ENCODE measurements at places on chromosomes 4 and X.

DNA sequence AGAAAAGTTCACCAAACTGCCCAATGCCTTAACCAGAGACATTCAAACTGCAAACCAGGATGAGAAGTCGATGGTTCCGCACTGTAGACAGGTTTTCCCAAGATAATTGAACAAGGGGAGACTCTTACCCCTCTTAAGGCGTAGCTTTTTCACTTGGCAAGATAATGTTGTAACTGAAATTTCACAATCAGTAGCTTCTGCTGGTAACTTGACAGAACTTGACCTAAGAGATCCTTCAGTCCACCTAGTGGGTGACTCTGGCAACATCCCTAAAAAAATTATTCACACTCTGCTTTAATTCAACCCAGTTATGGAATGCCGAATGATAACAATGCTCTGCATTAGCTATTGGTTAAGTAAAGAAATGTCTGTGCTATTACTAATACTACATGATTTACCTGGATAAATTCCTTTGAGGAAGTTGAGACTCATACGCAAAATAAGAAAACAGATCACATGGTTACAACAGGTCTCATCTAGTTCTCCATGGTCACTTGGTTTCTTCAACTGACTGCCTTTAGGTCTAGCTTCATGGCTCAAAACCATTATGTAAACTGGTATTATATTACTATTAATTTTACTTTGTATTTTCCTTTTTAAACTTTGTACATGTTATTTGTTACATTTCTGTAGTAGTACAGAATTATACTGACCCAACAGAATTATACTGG, 9.1 kb downstream of the ELF2 start:
- DNase-seq = no peak

DNA sequence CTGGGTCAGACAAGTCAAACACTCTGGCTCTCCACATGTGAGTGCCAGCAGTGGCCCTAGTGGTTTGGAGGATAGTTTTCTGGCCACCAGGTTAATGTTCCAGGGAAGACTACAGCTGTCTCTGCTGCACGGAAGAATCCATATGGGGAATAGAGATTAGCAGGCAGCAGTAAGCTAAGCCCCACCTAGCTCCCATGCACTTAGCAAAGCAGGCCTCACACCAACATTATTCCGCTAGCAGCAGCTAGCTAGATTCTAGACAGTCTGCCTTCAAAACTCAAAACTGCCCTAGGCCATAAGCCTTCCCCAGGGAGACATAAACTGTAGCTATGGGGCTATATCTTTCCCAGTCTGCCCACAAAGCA, 203.4 kb downstream of the CHIC1 start:
- no peak for DNase-seq

GRCh38 chr4:33160126-33160525, 2440.0 kb downstream of the PCDH7 start:
- DNase-seq = no peak

GRCh38 chr4:11635342-11635741, 206.6 kb upstream of the HS3ST1 start:
- DNase-seq = no peak

DNA sequence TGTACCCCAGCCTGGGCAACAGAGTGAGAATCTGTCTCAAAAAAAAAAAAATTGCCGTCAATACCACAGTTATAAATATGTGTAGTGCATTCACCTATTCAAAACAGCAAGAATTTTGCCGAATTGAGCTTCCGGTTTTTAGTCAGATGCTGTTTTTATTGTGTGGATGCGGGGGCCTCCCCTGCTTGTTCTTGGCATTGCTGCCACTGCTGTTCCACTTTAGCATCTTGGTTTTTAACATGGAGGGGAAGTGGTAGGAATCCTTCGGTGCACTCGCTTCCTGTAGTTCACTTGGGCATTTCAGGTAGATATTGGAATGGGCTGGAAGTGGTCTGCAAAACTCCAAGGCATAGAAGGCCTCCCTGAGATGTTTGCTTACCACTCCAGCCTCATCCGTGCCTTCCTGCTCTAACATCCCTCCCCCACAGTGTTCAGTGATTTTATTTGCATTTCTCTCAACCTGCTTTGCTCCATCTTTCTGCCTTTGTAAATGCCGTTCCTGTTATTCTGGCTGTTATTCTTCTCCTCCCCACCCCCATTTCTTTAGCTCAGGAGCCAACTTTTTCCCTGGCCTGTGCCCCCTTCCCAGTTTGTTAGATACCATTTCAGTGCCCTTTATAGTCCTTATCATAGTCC, 25.5 kb downstream of the MOB1B start:
- DNase-seq = no peak

- no peak for DNase-seq
These were observed 129.2 kb downstream of the MID1IP1 start for GRCh38 chrX:38930474-38930873.

- DNase-seq = no peak
These were observed 127.9 kb downstream of the OR13H1 start for GRCh38 chrX:131671735-131672134.

GRCh38 chrX:64427787-64428186, 32.5 kb upstream of the MTMR8 start:
- no peak for DNase-seq

DNA sequence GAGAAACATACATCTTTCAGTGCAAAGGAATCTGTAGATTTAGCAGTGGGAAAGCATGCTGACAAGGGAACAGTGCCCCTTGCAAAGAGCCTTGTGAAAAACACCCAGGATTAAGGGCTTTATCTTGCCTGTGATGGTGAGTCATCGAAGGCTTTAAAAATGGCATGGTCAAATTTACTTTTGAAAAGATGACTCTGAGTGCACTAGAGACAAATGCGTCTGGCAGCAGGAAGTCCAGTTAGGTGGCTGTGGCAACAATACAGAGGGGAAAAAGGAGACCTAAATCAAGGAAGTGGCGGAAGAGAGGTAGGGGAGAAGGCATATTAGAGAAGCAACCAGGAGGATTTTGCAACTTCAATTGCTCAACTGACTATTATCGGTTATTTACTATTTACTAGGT, 472.6 kb upstream of the CPEB2 start:
- DNase-seq = no peak

DNA sequence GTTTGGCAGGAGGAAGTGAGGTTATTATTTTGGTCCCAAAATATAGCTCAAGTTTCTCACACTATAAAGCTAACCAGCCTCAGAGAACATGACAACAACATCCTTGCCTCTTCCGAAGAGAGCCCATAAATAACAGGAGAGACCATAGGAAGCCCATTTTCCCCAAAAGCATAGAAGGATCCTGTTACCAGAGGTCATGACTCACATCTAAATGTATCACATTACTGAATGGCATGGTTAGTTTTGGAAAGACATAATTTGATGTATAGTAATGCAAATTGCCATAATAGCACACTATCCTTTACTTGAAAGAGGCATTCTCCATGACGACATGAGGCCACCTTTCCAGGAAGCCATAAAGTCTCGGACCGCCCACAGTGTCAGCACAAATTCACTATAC, 238.8 kb upstream of the GRIA3 start:
- DNase-seq = no peak

GRCh38 chr4:182175788-182176519, 67.2 kb upstream of the TENM3 start:
- no peak for DNase-seq

GRCh38 chrX:77436682-77437081, 10.5 kb upstream of the FGF16 start:
- DNase-seq = no peak

- no peak for DNase-seq
These were observed 75.0 kb downstream of the KDM6A start for GRCh38 chrX:44947995-44948394.

DNA sequence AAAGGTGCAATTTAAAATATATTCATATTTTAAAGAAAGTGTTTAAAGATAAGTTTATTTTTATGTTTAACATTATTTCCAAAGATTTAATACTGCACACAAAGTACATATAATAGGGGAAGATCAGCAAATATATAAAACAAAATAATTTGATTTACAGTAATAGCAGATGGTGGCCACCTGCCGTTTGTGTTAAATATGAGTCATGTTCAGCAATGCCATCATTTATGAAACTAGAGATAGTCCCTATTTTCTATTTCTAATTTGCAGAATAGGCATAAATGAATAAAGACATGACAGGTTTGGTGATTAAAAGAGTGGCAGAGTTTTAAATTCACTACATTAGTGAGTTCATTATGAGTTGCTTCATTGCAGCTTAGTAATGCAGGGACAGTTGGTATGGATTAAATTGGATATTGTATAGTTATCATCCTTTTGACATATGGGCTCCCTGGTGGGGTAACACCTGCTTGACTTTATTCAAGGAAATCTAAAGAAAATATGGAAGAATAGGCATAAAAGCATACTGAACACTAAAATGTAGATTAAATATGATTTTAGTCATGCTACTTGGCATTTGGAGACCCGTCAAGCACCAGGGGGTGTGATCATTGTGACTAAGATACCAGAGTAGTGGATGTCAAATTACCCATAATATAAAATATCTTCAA, 78.8 kb upstream of the BANK1 start:
- DNase-seq = peak; percentile 42

GRCh38 chr4:5409972-5410618, 298.3 kb downstream of the EVC2 start:
- DNase-seq = no peak

- no peak for DNase-seq
These were observed at the start of gene MAMLD1 for GRCh38 chrX:150362599-150363481. Gene MAMLD1 (plus strand): TSS chrX:150363317. CDS start chrX:150445517, 82,200 bp downstream.

DNA sequence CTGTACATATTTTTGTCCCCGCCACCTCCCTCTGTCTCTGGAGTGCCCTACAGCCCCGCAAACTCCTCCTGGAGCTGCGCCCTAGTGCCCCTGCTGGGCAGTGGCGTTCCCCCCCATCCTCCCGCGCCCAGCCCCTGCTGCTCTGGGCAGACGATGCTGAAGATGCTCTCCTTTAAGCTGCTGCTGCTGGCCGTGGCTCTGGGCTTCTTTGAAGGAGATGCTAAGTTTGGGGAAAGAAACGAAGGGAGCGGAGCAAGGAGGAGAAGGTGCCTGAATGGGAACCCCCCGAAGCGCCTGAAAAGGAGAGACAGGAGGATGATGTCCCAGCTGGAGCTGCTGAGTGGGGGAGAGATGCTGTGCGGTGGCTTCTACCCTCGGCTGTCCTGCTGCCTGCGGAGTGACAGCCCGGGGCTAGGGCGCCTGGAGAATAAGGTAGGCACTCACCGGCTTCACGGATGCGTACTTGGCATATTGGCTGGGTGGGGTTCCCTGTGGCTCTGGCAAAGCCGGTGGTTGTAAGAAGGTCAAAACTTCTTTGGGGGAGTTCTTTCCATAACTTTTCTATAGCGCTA, 653 bp downstream of the HHIP start:
- no peak for DNase-seq

GRCh38 chrX:17247144-17247543, 127.9 kb upstream of the NHS start:
- no peak for DNase-seq

GRCh38 chr4:121734571-121734970, 30.4 kb downstream of the SMIM43 start:
- DNase-seq = no peak

GRCh38 chr4:17288151-17288550, 223.7 kb downstream of the QDPR start:
- DNase-seq = no peak

DNA sequence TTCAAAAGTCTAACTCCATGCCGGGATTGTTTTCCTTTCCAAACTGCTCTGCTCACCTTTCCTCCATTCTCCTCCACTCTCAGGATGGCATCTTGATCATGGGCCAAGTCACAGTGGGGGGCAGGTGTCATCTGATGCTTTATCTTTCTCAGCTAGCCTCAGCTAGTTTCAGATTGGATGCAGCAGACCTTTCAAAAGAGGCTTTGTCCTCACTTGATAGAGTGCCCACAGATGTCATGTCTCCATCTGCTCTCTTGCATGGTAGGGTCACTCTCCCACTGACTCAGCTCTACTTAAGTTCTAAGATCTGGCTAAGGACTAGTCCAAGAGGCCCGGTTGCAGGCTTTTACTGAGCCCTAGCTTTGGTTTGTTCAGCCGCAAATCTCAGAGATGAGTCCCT, 341.8 kb upstream of the GALNT7 start:
- no peak for DNase-seq

All from NCI-H1930 (cell line).